ENCODE measurements at places on chromosomes 13 and 19.

GRCh38 chr19:34489175-34489574 lies 7.6 kb downstream of the WTIP start:
- no peak for DNase-seq

DNA sequence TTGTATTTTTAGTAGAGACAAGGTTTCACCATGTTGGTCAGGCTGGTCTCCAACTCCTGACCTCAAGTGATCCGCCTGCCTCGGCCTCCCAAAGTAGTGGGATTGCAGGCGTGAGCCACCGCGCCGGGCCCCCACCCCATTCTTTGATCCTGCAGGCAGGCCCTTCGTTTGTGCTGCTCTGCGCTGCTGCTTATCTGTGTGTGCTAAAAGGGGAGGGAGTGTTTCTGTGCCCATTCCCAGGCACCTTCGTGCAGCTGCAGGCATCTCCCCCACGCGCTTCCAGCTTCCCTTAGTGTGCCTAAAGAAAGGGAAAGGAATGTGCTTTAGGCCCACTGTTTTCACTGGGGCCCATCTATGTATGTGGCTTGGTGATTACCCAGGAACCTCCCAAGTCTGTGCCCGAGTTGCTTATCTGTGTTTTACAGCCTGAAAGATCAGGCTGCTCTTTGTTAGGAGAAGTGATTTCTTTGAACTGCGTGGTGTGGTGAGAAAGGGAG lies 27.2 kb downstream of the EPN1 start:
- no peak for DNase-seq

DNA sequence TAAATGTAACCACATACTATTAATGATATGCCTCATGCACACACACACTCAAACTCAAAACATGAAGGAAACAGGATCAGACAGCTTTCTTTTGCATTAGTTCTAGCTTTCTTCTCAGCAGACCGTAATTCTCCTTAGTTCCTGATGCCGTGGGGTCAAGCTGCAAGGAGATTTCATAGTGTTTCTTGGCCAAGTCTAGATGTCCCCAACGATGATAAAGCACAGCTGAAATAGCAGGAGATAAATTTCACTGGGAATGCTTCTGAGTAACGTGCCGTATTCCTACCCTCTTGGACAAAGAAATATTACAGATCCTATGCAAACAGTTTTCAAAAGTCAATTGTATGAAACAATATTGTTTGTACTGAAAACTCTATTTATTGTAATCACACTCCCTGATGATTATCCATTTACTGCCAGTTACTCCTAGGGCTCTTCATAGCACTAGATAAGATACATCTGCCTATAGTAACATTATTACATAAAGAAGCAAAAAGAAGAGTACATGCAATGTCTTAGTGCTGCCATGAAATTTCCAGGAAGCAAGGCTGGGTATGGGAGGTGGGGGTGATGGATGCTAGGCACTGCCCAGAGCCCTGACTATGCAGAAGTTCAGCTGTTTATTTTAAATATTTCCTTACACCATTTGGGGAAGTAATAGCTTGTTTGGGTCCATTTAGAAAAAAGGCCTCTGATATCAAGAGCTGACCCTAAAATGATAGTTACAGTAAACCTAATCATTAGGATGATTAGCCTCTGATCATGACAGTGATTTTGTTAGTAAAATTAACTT lies 16.5 kb upstream of the GGACT start:
- no peak for DNase-seq

GRCh38 chr13:95677564-95678266 lies 776 bp downstream of the DNAJC3 start:
- DNase-seq = no peak

DNA sequence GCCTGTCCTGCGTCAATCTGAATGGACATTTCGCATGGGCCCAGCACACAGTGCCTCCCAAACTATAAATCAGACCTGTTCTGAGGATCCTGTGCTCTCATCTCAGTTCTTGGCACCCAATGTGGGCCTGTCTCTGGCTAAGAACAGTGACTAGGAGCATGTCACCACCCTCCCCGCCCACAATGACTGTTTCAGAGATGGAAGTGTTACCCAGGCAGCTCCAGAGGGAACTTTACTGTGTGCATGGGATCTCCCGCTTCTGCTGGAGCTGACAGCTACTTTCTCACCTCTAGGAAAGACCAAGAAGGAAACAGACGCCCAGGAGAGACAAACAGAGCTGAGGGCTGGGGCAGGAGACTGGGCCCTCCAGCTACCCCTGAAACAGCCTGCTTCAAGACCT lies 45.0 kb downstream of the KCTD15 start:
- no peak for DNase-seq

DNA sequence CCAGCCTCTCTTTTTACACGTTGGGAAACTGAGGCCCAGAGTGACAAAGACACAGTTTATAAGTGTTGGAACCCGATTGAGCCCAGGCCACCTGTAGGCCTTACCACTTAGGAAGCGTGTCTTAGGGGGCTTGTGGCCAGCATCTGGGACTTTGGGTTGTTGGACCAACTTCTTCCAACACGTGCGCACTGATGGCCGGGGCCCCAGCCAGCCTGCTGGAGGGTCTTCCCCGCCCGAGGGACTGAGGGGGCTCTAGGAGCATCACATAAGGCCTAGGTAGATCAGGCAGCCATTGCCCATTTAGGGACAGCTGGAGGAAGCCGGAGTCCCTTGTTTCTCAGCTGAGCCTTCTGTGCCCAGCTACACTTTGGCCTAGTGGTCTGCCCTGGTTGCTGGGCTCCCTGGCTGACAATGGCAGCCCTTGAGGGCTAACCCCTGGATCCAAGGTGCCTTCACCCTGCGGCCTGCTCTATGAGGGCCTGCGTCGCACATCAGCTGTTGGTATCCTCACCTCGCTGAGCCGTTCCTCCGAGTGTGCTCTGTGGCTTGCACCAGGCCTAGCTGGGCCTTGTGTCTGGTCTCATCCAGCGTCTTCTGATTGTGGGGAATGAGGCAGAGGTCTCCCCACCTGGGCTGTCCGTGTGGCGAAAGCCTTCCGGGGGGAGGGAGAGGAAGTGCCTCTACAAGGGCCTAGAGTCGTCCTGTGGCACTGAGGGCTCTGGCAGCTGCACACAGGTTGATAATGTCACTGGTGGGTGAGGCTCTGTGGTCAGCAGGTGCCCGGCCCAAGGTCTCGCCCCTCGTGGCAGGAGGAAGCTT lies 1.2 kb downstream of the RAB11B start:
- no peak for DNase-seq

- no peak for DNase-seq
These were observed 47.2 kb upstream of the ZNF536 start for GRCh38 chr19:30324982-30325381.

DNA sequence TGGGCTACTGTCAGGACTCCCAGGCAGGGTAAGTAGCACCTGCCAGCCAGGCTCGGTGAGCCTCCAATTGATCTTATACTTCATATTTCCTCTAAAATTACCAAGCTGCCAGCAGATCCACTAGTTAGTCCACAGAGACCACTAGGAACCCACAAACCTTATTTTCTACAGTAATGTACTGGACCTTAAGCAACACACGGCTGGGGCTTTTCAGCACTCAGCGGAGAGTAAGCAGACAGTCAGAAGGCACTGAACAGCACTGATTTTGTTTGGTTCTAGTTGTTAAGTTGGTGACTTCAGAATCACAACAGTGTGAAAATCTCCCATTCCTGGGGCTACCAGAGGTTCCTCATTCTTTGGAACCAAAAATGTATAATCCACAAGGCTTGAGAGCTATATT lies 56.1 kb downstream of the MRPL57 start:
- DNase-seq = no peak

DNA sequence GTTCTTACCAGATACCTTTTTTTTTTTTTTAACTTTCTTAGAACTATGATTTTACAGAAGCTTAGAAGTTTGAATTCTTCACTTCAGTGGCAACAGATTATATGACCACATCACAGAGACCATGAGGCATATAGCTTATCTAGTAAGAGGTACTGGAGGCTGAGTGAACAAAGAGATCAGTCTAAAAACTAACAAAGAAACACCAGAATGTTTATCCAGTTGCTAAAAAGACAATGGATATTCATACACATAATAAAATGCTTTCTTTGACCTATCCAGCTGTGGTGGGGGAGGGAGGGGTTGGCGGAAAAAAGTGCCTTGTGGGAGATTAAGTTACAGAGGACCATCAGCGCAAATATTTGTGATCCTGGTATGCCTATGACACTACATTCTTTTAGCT lies 34.7 kb upstream of the SLITRK6 start:
- DNase-seq = no peak

- no peak for DNase-seq
These were observed 5.9 kb downstream of the DAND5 start for GRCh38 chr19:12975221-12975741.

DNA sequence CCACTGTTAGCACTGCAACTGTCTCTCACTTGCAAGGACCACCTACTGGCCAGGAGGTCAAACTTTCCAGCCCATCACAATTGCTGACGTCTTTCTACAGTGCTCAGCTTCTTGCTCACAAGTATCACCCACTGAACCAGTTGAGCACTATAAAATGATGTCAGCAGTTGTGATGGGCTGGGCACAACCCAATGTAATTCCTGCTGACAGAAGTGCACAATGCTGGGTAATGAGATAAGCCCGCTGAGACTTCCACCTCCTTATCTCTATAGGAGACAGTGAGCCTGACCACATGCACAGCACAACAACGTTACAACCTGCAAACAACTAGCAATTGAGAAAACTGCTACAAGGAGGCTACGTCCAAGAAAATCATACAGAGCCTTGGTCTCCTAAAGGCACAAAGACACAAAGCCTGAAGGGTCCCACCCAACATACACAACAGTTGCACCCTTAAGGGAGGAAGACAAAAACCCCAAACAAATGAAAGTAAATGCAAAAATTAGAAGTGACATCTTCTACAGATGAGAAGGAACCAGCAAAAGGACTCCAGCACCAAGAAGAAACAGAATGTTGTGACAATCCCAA lies 273.2 kb downstream of the LIG4 start:
- no peak for DNase-seq

DNA sequence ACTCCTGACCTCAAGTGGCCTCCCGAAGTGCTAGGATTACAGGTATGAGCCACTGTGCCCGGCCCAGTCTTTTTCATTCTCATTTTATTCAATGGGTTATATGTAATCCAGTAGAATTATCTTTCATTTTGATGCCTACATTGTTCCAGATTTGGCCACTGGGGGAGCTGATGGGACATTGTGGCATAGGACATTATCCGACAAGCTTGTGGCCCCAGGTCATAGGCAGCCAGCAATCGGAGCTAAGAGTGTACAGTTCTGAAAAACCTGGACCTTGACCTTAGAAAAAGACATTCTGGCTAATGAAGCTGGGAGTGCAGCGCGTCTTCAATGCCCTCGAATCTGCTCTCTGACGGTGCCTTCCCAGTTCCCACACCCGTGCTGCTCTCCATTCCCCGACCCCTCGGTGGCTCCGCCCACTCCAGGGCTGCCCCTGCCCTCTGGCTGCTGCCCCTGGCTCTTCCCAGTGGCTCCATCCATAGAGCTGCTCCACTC lies 108.7 kb downstream of the TEX29 start:
- no peak for DNase-seq

DNA sequence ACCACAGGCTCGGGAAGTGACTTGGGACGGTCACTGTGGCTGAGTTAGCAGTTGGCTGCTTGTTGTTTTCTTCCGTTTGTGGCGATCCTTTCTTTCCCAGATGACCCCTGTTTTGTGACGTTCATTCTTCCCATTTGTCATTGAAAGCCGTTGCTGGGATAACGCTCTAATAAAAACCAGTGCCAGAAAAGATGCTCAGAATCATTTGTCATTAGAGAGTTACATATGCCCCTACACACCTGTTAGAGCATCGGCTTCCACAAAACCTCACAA lies 39.3 kb upstream of the MCF2L start:
- no peak for DNase-seq

- DNase-seq = no peak
These were observed 37.2 kb downstream of the STK24 start for GRCh38 chr13:98539666-98540065.
